ENCODE measurements at places on chromosomes 7 and 10.

GRCh38 chr7:99449326-99449725 is 10.6 kb downstream of the CPSF4 start:
- DNase-seq, result no peak

GRCh38 chr10:116741391-116742351 is 695 bp downstream of the HSPA12A start:
- DNase-seq, result no peak

GRCh38 chr10:114102256-114102655 is 58.6 kb downstream of the ADRB1 start:
- no peak for DNase-seq

GRCh38 chr7:20236790-20237189 is 19.6 kb upstream of the MACC1 start:
- no peak for DNase-seq

DNA sequence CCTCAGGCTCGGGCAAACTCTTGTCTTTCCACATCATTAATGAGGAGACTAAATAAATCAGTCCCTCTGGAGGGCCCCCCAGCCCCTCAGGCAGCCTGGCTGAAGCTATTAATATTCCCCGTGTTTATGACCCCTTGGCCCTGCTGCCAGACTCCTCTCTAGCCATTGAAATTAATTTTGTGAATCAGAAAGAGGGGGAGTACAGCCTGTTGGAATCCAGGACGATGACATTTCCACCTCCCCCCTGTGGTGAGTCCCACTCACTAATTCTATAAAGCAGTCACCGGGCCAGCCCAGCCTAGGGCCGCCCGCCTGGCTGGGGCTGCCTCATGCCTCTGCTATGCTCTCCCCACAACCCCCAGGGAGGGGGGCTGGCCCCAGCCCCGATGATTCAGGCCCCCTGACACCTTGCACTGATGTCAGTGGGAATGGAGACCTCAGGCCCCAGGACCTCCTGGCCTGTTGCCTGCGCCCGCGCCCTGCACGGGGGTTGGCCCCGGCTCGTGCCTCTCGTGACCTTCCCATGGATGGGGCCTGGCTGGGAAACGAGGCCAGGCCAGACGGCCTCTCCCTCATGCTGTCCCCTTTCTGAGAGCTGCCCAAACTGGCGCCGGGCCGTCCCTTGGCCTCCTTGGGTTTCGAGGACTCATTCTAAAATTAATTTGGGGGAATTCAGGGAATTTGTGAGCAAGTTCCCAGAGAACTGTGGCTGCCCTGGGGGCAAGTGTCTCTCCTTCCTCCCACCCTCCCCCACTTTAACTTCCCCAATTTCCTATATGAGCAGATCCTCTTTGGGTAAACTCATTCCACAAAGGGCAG is 34.0 kb downstream of the TMEM270 start:
- DNase-seq, result peak; percentile 82

DNA sequence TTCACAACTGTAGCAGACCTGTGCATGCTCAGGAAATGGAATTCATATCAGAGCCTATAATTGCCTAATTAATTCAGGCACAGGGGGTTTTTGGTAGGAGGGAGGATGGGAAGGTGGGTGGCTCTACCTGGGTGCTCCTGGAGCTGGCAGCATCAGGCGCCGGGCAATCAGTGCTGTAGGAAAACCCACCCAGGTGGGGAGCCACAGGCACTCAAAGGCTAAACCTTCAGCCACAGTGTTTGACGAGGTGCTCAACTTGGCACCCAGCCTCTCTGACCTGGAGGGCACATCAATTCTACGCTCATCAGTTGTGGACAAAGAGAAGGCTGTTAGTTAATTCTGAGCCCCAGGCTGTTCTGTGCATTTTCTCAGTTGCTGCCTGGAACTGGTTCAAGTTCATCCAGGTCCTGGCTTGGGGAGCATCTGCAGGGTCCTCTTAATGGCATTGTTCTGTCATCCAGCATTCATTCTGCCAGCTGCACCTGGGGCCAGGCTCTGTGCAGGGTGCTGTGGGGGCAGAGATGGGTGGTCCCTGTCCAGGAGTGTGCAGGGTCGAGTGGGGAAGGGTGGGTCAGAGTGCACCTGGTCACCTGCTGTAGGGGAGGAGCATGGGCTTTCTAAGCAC is 54.1 kb upstream of the NPTX2 start:
- DNase-seq, result no peak

DNA sequence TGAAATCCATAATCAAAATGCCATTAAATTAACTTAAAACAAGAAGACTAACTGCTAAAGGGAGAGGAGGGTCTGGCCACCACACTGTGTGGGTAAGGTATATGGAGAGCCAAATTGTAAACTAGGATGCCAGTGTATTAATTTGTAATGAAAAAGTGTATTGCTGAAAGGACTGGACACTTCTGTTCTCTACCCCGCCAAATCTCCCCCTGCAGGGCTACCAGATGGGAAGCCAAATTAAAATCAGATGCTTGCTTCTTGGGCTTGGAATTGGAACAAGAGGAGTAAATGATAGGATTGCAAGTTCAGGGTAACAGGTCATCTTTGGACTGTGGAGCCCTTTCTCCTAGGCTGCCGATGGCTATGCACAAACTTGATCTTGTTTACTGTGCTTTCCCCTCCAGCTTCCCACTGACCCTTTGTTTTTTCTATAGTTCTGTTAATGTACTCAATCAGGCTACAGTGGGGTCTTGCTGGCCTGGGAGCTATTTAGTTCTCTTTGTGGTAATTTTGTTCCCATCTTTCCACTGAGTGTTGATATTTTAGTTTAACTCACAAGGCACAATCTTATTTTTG is 932.1 kb upstream of the C7orf33 start:
- no peak for DNase-seq

DNA sequence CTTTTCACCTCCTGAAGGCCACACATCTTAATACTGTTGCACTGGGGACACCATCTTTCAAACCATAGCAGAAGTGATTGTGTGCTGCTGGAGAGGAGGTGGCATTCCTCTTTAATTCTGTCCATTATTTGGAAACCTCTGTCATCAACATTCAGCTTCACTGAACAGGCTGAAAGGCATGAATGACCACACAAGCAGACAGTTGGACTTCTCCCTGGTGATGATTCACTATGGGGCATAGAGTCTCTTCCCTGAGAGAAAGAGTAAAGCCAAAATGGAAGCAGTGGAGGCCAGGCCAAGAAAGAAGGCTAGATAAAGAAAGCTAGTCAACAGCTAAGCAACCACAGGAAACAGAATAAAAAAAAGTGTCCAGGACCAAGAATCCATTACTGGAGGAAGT is 113.1 kb upstream of the VSTM2A start:
- DNase-seq, result no peak

DNA sequence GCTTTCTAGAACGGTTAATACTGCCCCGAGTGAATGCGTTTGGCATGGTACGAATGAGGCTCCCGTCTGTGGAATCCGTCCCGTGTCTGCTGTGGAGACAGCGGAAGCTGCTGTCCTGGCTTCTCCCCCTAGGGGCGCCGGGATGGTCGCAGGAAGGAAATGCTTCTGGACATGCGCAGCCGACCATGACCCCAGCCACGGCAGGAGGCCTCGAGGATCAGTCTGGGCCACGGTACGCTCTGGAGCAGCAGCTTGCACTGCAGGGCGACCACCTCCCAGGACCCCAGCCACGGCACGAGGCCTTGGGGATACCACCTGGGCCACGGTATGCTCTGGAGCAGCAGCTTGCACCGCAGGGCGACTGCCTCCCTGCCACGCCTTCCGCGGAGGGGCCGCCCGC is 107.9 kb downstream of the CYTH3 start:
- DNase-seq, result no peak

- peak; percentile 12 for DNase-seq
Measured at GRCh38 chr7:75905785-75906604, 9.0 kb upstream of the POR start.

GRCh38 chr7:95264363-95264891 is 59.9 kb downstream of the PON1 start:
- peak; percentile 37 for DNase-seq

DNA sequence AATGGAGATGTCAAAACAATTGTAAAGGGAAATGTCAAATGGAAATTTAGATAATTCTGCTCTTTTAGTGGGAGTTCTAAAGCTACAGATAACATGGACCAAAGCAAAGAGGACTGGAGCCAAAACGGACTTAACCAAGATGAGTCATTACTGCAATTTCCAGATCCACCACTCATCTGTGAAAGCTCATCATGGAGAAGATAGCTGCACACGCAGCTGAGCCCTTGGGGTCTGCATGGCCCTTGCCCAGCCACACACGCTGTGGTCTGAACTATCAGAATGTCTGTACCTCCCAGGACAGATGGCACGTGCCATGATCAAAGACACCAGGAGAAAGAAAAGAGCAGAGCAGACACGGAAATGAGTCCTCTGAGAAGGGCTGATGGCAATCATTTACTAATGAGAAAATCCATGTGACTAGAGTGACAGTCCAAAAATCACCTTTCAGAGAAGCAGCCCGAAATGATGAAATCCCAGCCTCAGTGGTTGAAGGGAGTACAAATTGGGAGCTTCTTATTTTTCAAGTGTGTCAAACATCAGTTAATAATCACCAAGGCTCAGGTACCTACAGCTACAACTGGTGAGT is 177.9 kb upstream of the MGMT start:
- no peak for DNase-seq

GRCh38 chr7:122380992-122381391 is 76.4 kb upstream of the FEZF1 start:
- no peak for DNase-seq

- DNase-seq, result no peak
Measured at GRCh38 chr10:114499116-114499515, 94.8 kb upstream of the AFAP1L2 start.

DNA sequence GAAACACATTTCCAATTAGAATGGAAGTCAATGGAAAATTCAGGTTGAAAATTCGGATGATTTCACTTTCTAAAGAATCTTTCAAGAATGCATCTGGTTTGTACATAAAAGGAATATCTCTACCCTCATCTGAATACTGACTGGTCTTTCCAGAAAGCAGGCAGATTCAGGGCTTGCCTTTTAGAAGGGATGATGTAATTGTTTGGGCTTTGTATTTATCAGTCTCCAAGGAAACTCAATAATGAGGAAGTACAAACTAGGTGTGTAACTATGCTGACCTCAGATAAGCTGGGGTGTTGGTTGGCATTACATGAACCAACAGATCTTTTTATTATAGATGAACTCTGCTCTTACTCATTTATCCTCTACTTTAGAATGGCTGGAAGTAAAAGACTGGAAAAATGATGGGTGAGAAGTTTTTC is 24.1 kb downstream of the PDLIM1 start:
- DNase-seq, result peak; percentile 48

GRCh38 chr7:11709196-11709595 is 122.8 kb downstream of the THSD7A start:
- DNase-seq, result no peak

GRCh38 chr7:2355705-2356008 is 1.0 kb downstream of the EIF3B start:
- DNase-seq, result peak; percentile 34

- no peak for DNase-seq
Measured at GRCh38 chr10:79579361-79579760, 19.2 kb upstream of the SFTPA2 start.

- DNase-seq, result no peak
Measured at GRCh38 chr7:54837168-54837567, 78.2 kb upstream of the SEC61G start.

GRCh38 chr10:123995461-123996131 is 97.8 kb downstream of the CHST15 start:
- peak; percentile 53 for DNase-seq

DNA sequence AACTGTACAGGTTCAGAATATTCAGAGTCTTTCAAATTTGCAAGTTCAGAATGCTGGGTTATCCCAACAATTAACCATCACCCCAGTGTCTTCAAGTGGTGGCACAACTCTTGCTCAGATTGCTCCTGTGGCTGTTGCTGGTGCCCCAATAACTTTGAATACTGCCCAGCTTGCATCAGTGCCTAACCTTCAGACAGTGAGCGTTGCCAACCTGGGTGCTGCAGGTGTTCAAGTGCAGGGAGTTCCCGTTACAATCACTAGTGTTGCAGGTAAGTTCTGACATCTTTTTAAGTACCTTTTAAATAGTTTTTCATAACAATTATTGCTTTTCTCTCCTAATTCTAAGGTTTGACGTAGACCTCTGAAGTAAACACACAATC is 2.7 kb downstream of the SP4 start:
- DNase-seq, result no peak

DNA sequence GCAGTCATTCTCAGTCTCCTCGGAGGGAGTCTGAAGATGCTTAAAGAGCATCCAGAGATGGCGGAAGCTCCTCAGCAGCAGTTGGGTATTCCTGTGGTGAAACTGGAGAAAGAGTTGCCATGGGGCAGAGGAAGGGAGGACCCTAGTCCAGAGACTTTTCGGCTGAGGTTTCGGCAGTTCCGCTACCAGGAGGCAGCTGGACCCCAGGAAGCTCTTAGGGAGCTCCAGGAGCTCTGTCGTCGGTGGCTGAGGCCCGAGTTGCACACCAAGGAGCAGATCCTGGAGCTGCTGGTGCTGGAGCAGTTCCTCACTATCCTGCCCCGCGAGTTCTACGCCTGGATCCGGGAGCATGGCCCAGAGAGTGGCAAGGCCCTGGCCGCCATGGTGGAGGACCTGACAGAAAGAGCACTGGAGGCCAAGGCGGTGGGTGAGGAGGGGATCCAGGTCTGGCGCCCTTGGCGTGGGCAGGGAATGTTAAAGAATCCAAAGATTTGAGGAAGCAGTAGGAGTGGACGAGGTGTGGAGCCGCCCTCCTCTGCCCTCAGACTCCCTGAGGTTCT is 2.9 kb downstream of the ZSCAN25 start:
- no peak for DNase-seq

GRCh38 chr7:38190011-38190410 is 12.0 kb downstream of the STARD3NL start:
- DNase-seq, result no peak

GRCh38 chr10:19902456-19902855 is 86.2 kb downstream of the PLXDC2 start:
- no peak for DNase-seq

DNA sequence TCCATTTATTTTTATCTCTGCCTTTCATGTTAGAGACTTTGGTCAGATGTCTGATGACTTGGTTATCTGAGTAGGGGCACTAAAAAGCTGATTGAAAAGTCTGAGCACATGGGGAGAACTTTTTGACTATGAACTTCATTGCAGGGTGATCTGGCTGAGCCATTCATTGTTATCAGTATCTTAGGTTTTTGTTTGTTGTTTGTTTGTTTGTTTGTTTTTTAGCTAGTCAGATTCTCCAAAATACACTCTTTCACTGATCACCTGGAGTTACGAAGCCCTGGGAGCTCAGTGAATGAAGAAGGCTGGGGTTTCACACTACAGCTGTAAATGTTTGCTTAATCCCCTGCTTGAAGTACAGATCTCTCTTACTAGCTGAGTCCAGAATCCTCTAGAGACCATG is 28.6 kb upstream of the DLG5 start:
- no peak for DNase-seq

Data from HTR-8/SVneo (cell line).